SJSA1 (cell line): ENCODE measurements at places on chromosomes 2 and 18. TPM values are rescaled to one million over a fixed set of nuclear protein-coding genes. Genes with fewer than 3 reads are reported as not detected.

ABHD1 gene
- not detected in 2 replicates for total RNA-seq

SGPP2 gene
- total RNA-seq, result not detected in 2 replicates

CSRNP3 gene
- not detected in 2 replicates for total RNA-seq

HDLBP gene
- total RNA-seq, result 306 and 544 TPM in 2 replicates

CDKL4 gene
- 0.34 and 0.85 TPM in 2 replicates for total RNA-seq

FOSL2 gene
- 28.8 and 44.7 TPM in 2 replicates for total RNA-seq

DNA sequence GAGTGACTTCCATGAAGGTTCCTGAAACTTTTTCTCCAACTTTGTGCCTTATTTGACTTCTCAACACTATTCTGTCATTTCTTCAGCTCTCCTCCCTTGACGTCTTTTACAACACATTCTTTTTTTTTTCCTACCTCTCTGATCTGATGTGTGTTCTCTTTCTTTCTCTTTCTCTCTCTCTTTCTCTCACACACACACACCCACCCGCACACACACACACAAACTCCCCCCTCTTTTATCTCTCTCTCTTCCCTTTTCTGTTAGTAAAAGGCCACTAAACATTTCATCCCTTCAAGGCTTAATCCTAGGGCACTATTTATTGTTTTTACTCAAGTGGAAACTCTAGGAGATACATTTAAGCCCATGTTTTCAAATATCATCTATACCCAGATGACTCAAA is 107.8 kb upstream of the CNTNAP5 start:
- no peak for DNase-seq

- no peak for DNase-seq
Observed at GRCh38 chr18:51721388-51721787, 523.9 kb upstream of the MEX3C start.

DNA sequence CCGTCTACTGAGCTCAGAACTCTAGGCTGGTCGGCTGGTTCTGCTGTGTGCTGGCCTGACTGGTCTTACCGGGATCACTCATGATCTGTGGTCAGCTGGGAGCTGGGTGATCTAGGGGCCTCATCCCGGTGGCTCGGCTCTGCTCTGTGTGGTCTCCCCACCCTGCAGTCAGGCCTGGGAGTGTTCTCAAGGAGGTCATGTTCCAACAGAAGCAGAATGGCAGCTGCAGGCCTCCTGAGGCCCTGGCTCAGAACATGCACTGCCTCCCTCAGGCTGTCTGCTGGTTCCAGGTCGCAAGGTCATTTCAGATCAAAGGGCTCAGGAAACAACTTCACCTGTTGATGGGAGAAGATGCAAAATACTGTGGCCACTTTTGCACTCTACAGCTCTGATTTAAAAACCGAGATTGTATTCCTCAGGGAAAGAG is 81.1 kb upstream of the RFX8 start:
- no peak for DNase-seq

DNA sequence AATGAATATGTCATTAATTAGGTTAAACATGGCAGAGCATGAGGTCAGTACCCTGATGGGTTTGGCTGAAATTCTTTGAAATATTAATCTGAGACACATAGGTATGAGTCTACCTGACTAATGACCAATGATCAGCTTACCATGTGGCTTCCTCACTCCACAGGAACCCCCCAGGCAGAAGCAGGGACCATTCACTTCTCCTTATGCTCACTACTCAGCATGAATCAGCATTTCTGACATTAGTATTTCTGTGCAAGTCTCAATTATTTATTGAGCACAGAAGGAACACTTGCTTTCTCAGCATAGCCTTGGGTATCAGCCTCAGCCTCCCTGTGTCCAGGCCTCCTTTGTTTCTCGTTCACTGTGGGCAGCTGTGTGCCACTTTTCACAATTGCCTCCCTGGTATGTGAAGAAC is 9.3 kb upstream of the KCNE4 start:
- no peak for DNase-seq

- no peak for DNase-seq
Observed at GRCh38 chr18:37453752-37454151, 111.8 kb downstream of the CELF4 start.

DNA sequence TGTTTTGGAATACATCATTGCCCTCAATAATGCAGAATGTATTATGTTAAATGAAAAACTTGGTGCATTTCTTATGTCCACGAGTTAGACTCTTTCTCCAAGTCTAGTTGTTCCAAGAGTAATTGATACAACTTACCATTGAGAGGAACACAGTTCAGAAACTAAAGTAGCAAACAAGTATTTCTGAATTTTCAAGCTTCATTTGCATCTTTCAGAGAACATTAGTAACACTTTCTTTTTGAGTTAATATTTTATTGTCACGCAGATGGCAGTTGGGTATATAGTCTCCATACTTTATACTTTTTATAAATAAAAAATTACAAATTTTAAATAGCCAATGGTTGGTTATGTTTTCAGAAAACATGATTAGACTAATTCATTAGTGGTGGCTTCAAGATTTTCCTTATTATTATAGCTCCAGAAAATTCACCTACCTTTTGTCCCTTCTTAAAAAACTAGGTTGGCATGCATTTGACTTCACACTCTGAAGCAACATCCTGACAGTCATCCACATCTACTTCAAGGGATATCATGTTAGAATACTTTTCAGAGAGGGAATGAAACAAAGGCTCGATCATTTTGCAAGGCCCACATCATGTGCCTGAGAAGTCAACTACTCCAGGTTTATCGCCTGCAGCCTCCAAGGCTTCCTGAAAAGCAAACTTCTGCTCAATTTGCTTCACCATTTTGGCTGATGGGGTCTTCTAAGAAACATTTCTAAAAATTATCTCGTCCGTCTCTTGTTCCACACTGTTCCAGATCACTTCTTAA is 29.9 kb downstream of the LYPD6B start:
- no peak for DNase-seq

GRCh38 chr2:7241041-7241745 is 324.0 kb downstream of the RNF144A start:
- DNase-seq, result no peak

GRCh38 chr2:867296-867695 is 83.4 kb upstream of the SNTG2 start:
- DNase-seq, result no peak

DNA sequence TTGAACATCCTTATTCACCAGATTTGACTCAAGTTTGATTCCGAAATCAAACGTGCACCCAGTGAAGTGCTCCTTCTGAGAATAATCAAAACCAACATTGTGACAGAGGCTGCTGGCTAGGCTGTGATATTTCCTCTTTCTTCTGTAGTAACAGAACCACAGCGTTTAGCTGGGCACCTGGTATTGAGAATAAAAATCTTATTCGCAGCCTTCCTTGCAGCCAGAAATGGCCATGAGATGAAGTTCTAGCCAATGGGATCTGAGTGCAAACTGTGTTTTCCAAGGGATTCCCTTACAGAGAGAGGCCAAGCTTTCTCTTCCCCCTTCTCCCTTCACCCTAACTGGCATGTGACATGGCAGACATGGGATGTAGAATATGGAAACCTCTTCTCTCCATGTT is 51.7 kb downstream of the TMEM163 start:
- no peak for DNase-seq

DNA sequence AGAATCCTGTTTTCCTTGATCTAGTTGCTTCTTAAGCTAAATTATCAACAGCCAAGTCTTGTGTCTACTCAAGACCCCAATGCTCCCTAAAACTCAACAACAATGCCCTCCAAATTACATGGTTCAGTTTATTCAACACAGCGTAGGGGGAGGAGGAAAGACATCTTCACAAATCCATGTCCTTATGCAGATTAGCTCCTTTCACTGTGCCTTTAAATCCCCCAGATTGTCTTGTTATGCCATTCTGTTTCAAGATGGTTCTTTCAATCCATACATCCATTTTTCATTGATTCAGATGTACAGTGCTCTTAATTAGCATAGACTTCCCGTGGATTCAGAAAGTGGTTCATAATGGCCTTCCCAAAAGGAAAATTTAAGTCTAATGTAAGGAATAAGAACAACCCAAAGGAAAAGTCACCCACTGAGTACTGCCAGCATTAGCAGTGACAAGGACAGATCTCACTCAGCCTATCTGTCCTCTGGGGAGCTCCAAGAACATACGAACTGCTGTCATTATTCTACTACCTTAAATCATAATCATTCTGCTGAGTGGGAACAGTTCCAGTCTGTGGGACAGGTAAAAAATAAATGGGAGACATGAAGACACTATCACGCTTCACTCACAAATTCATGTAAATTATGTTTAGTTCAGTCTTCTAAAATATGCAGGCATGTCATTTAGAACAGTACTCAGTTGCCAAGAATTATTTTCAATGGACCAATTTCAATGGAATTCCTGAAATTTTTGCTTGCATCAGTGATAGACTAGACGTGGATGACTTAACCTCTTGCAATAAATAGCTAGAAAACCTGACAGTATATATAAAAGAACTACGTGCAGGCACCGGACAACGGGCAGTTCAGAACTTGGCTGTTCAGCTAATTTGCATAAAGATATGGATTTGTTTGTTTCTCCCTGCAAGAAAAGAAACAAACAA is 58.9 kb upstream of the RNU4ATAC start:
- DNase-seq, result peak; percentile 88

GRCh38 chr2:96091711-96092572 is 24.4 kb downstream of the ADRA2B start:
- DNase-seq, result no peak
